ENCODE measurements at places on chromosomes 2 and 18.

GRCh38 chr2:113677330-113677729 lies 50.3 kb downstream of the RABL2A start:
- DNase-seq = no peak

- DNase-seq = no peak
These were observed 40.6 kb downstream of the SPC25 start for GRCh38 chr2:168849610-168850009.

GRCh38 chr2:57821088-57821487 lies 225.5 kb upstream of the VRK2 start:
- no peak for DNase-seq

DNA sequence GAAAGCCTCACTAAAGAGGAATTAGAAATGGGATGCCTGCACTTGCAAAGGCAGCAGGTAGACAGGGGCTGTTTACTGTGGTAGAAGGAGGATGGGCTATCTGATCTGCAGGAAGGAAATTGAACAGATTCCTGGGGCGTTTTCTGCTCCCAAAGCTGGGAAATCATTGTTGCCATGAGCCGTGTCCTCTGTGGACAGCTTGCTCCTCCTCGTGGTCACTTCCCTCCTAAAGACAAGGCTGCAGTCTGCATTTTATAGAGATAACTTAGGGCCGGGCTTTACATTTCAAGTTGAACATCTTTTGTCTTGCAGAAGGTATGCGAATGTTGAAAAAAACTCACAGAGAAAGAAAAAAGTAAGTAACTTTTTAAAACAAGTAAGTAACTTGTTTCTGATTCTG lies 50.9 kb downstream of the DCDC2C start:
- no peak for DNase-seq

GRCh38 chr2:50769406-50770181 lies 262.3 kb downstream of the NRXN1 start:
- no peak for DNase-seq

Measured in T-helper 1 cell (primary cell).